ELR (cell line): ENCODE measurements at places on chromosomes 13 and 19.

DNA sequence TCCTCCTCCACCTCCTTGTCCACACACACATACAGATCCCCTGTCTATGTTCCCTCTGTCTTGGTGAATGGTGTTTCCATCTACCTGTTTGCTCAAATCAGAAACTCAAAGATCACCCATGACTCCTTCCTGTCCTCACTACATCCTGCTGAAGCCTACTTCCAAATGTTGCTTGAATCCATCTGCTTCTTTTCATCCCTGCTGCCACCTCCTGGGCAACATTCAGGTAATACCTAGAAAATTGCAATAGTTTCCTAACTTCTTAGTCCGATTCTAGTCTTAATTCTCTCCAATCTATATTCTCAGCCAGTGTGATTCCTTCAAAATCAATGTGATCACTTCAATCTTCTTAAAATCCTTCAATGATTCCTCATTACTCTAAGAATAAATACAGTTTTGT, 155.5 kb upstream of the STARD13 start:
- peak; percentile 69 for DNase-seq

- DNase-seq: peak; percentile 40
These were observed 8.1 kb upstream of the IPO5 start for GRCh38 chr13:97945342-97945741.

GRCh38 chr19:6501740-6502648, at the start of gene TUBB4A:
Gene TUBB4A, minus strand, starts transcription at chr19:6502309. Its CDS starts 97 bp downstream, at chr19:6502212.
- no peak for DNase-seq

- peak; percentile 80 for DNase-seq
These were observed 5.4 kb downstream of the LMTK3 start for GRCh38 chr19:48506138-48506733.

DNA sequence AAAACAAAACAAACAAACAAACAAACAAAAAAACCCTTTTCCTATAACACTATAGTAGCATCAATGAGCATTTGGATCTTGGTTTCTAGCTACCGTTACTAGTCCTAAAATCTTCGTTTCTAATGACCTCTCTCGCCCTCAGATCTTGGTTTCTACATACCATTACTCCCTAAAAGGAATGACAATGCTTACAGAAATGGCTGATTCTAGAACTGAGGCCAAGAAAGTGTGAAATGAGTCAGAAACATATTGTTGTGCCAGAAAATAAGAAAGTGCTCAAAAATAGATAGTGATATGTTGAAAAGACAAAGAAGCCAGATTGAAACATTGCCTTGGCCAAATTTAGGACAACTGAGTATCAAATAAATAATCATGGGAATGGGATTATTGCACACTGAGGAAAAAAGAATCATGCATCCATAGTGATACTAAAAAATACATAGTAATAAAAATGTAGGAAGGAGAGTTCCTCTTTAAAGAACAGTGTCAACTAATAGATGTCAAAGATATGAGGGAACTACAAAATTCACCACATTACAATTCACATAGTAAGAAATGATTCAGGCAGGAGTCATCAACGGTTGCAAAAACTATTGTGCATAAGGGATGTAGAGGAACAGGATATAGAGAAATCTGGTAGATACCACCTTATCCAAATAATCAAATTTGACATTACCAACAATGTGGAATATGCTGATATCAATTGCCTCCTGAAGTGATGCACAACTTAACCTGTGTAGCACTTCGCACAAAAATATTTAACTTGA, 386.6 kb downstream of the DIAPH3 start:
- peak; percentile 93 for DNase-seq

- DNase-seq: peak; percentile 97
These were observed 547.0 kb upstream of the SLITRK5 start for GRCh38 chr13:87123987-87124784.

GRCh38 chr19:55247621-55248099, 11.2 kb downstream of the PPP6R1 start:
- DNase-seq: peak; percentile 22

DNA sequence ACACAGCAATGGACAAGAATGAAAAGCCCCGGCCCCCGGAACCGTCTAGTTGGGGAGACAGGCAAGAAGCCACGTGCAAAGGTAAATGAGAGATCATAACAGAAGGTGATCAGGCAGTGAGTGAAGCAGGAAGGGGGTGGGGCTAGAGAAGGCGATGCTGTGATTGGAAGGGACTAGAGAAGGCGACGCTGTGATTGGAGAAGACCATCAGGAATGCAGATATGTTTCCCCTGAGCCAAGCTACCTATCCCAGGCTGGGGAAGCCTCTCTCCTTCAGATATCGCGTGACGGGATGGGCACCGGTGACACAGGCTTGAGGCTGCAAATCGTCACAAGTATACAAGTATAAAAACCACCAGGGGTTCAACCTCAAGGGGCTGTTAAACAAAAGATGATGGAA, 21.8 kb downstream of the DCAF15 start:
- peak; percentile 41 for DNase-seq

- DNase-seq: no peak
These were observed 4.8 kb downstream of the PPP6R1 start for GRCh38 chr19:55253842-55254624.

GRCh38 chr19:7852851-7853769, 21.1 kb downstream of the PRR36 start:
- peak; percentile 73 for DNase-seq

- DNase-seq: no peak
These were observed 6.9 kb upstream of the AMER2 start for GRCh38 chr13:25179011-25179410.

DNA sequence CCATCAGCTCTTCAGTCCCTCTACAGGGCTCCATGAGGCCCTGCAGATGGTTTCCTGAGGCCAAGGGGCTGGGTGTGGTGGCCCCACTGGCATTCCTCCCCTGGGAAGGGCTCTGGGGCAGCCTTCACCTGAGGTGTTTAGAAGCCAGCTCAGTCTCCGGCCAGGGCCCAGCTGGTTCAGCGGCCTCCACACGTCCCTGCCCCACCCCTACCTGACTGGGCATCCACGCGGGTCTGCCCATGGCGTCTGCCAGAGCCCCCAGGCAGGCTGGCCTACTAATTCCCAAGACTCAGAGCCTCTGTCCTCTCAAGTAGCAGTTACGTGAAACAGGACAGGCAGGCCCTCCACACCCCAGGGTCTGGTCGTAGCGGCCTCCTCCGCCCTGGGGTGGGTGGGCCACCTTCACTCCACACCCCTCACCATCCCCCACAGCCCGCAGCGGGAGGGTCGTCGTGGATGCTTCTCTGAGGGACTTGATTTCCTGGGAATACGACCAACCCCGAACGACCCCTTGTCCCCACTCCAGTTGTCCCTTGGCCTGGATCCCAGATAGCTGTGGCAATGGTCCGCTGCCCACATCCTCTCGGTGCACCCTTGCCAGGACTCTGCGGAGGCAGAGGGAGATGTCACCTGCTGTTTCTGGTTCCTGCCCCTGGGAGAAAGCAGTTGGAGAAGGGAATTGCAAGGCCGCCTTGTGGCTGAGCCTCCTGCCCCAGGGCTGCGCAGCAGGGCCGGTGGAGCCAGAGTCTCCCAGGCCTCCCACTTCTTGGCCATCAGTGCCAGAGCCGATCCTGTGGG, 24.3 kb downstream of the CAPN12 start:
- DNase-seq: no peak

GRCh38 chr13:36907821-36908220, 12.2 kb downstream of the SMAD9 start:
- DNase-seq: no peak

DNA sequence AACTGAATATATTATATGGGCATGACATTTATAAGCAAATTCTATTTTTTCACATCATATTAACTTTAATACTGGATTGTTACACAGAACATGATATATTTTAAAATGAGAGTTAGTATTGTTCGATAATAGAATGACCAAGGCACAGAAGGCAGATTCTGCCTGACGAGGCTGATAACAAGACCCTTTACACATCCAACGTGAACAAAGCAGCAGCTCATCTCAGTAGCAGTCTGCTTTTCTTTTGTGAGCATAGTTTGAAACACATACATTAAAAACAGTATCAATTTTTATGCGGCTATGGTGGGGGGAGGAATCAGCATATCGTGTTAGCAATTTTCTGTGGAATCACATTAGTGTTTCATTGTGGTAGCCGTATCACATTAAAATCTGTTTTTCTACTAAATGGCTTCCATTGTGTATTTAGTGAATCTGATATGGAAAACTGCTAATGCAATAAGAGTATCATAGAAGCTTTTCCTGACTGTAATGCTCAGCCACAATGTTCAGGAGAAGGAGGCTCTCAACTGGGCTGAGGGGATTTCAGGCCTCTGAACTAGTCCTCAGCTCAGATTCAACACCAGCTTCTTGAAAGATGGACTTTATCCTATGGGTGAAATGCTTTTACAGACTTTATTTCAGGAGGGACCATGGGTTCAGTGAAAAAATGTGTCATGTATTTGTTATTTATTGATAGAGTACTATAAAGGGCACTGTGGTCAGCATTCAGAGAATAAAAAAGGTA, 4.0 kb downstream of the SMAD9 start:
- no peak for DNase-seq

DNA sequence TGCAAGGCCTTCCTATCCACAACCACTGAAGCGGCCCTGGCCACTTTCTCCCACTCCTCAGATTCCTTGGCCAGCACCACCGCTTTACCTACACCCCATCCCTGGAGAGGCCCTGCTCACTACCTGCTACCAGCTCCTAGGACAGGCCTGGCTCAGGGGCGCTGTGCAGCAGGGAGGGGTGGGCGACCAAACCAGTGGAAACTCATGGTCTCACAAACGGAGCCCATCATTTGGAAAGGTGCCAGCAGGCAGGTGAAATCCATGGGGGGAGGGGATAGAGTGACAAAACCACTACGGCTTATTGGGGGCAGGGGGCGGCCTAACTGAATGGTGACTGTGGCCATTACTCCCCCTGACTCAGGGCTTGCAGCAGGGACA, 27.6 kb downstream of the C19orf47 start:
- DNase-seq: no peak

DNA sequence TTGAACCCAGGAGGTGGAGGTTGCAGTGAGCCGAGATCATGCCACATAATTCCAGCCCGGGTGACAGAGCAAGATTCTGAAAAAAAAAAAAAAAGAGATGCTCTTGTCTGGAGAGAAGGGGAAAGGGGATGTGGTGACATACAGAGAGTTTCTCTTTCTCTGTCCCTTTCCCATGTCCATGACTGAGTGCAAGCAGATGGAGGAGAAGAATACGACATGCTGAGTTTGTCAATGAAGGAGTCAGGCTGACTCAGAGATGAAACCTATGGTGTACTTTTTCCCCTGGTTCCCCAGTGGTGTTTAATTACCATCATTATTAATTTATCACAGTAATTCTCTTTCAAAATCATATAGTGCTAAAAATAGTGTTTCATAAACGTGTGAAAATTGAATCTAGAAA, 448.8 kb downstream of the FOXO1 start:
- no peak for DNase-seq

- no peak for DNase-seq
These were observed 11.5 kb upstream of the SPART start for GRCh38 chr13:36357692-36358091.

DNA sequence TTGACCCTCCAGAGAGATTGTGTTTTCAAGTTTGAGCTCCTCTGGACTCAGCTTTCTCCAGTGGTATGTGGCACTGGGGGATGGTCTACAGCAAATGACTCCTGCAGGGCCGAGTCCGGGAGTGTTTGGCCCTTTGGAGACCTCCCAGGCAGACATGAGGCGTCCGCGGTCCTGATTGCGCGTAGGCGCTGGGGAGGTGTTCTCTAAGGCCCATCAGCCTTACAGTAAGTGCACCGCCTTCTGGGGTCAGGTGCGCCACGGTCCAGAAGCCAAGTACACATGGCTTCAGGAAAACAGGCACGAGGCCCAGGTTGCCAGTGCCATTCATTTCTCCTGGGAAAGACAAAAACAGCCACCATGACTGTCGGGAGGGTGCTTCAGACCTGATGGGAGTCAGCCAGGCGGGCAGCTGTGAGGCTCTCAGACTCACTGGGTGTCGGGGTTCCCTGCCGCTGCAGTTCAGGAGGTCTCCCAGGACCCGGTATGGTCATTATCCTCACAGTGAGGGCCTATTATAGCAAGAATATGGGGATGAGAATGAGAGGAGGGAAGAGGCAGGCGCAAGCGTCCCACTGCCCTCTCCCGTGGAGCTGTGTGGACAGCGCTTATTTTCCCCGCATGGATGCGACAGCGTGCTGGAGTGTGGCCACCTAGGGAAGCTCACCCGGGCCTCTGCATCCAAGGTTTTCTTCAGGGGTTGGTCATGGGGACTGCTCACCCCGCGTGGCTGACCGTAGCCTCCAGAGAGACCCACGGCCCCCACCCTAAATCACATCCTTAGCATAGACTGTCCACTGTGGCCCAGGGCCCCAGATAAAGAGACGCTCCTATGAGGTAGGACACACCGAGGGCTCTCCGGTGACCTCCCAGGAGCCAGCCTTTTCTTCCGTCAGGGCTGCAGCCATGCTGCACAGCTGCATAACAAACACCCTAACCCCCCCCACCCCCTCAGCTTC, 21.8 kb downstream of the CCDC8 start:
- no peak for DNase-seq

GRCh38 chr19:23876261-23876660, 38.4 kb upstream of the ZNF726 start:
- no peak for DNase-seq

DNA sequence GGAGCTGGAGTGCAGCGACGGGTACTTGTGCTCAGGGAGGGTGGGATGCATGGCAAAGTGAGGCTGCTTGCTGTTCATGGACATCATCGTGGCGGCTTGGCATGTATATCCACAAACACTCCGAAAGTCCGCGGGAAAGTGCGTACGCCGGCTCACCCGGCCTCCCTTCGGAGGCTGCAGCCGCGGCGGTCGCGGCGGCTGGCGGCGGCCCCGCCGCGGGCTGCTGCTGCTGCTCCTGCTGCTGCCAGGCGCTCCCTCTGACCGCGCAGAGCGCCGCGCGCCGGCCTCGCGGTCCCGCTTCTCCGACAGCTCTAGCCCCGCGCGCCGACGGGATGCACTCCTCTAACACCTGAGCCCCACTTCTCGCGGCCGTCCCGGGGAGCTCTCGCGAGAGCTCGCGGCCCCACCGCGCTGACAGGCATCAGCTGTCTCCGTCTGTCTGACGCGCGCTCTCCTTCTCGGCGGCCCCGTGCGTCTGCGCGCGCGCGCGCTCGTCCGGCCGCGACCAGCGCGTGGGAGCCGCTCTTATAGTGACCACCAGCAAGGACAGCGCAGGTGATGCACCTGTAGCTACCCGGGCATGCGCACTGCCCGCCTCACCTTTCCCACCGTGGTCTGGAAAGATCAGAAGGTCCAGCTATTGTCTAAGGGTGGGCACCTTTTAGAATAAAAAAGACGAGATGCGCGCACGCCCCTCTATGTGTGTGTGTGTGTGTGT, at the start of gene POU4F1:
Gene POU4F1, minus strand, starts transcription at position 313 of the 718 bp plus-strand sequence. Its CDS starts 226 bp downstream, at position 87.
- no peak for DNase-seq

DNA sequence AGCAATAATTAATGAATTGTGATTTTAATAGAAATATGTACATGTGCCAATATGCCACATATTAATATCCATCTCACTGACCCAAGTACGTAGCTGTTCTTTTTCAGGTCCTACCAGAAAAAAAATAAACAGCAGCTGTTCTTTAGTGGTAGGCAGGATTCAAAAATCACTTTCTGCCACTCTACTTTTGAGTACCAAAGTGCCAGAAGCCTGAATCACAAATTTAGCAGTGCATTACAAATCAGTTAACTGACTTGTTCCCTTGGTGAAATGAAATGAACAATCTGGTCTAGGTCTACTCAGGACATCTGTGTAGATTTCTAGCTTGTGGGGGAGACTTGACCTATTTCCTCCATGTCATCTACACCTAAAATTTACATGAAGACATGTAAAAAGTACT, 775.5 kb upstream of the GPC6 start:
- DNase-seq: no peak
